Activated naive CD8-positive, alpha-beta T cell treated with anti-CD3 and anti-CD28 coated beads for 36 hours (primary cell): ENCODE measurements at places on chromosomes 4 and X.
A peak's percentile ranks its signal among the peaks of the same experiment; 100 is the strongest.

DNA sequence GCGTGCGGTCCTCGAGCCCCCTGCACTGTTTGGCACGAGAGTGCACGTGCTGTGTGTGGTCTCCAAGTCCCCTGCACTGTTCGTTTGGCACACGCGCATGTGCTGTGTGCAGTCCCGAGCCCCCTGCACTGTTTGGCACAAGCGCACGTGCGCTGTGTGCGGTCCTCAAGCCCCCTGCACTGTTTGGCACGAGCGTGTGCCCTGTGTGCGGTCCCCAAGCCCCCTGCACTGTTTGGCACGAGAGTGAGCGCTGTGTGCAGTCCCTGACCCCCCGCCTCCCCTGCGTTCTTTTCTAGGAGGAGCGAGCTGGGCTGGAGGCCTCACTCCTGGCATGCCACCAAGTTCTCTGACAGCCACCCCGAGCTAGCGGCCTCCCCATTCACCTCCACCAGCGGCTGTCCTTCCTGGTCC lies 76.5 kb upstream of the CLDN34 start:
- DNase-seq, result no peak

DNA sequence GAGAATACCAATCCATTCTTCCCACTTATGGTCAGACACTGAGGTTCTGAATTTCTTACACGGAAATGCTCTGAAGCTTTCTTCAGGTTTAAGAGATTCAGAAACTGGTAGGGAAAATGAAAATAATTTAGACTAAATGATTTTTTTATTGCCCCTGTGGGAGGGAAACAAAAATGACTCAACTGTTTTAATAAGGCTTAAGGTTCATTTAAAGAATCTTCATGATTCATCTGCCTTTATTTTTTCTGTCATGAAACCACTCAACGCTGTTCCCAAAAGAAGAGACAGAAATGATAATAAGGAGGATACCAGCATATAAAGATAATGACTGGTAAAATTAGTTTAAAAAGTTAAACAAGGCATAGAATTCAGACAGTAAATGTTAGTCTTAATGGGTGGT lies 39.3 kb upstream of the FAM47B start:
- DNase-seq, result no peak

DNA sequence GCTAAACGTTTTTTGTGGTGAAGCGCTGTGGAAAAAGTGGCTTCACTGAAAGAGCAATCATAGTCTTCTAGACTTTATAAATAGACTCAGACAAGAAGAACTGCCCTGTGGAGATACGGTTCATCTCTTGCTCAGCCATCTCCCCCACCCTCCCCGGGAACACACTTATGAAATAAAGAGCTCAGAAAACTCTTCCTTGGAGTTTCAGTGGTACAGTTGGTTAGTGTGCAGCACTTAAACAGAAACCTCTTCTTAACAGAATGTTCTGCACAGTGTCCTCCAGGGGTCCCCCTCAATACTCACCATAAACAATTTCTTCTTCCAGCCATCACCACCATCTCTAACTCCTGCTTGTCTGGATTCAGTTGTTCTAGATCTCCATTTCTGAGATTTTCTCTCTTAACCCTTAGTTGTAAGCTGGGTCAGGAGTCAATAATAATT lies 313.0 kb downstream of the ARHGAP10 start:
- DNase-seq, result peak; percentile 12

GRCh38 chrX:9862525-9862924 lies 76.3 kb downstream of the SHROOM2 start:
- DNase-seq, result no peak

DNA sequence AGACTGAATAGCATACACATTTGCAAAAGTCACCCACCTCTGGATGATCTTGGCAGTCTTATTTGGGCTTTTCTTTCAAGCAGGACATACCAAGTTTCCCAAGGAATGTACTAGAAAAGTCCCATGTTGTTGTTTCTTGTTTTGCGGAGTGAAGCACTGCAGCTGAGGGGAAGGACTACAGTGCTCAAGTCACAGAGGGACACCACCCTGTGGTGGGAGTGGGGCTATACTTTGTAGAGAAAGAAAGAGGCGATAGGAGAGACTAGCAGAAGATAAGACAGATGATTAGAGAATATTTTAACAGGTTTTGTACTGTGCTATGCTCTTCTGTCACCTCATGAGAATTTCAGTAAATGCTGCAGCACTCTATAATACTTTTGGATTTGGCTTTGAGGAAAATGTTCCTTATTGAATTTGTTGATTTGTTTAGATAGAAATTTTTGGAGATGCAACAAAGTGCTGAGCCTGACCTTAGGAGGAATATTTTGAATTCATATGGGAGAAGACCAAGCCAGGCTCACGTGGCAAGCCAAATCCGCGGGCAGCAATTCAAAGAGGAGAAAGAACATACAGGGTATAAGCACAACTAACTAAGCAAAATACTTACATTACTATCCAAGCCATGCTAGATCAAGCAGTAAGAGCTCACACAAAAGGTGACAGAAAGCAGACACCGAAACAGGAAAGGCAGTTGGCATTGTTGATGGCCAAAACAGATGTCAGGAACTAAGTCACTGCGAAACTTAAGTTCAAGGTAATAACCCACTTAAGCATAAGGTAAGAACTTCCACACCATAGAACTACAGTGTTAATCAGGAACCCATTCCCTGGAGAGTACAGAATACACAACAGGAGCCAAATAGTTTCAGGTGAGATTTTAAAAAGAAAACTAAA lies 280.3 kb upstream of the INTU start:
- no peak for DNase-seq

GRCh38 chrX:104250470-104250869 lies 4.3 kb downstream of the ESX1 start:
- DNase-seq, result no peak

DNA sequence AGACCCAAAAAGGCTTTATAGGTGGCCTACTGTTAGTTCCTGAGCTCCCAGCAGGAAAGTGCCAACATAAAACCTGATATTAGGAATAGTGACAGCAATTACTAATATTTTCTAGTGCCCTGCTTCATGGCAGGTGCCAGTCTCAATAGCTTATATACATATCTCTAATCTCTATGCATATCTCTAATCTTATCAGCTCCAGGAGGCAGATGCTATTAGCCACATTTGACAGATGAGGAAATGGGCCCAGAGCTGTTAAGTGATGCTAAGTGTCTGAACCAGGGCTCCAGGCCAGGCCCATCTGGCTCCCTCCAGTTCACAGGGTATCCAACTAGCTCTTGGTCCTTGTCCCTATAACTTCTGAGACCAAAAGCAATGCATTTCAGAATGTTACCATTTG lies 142.5 kb downstream of the CHIC2 start:
- DNase-seq, result no peak

- DNase-seq, result no peak
These were observed 42.4 kb downstream of the KIAA0232 start for GRCh38 chr4:6824772-6825402.

GRCh38 chr4:98642991-98643426 lies 15.4 kb downstream of the TSPAN5 start:
- DNase-seq, result no peak

GRCh38 chr4:72446353-72447055 lies 122.5 kb downstream of the ADAMTS3 start:
- DNase-seq, result no peak

DNA sequence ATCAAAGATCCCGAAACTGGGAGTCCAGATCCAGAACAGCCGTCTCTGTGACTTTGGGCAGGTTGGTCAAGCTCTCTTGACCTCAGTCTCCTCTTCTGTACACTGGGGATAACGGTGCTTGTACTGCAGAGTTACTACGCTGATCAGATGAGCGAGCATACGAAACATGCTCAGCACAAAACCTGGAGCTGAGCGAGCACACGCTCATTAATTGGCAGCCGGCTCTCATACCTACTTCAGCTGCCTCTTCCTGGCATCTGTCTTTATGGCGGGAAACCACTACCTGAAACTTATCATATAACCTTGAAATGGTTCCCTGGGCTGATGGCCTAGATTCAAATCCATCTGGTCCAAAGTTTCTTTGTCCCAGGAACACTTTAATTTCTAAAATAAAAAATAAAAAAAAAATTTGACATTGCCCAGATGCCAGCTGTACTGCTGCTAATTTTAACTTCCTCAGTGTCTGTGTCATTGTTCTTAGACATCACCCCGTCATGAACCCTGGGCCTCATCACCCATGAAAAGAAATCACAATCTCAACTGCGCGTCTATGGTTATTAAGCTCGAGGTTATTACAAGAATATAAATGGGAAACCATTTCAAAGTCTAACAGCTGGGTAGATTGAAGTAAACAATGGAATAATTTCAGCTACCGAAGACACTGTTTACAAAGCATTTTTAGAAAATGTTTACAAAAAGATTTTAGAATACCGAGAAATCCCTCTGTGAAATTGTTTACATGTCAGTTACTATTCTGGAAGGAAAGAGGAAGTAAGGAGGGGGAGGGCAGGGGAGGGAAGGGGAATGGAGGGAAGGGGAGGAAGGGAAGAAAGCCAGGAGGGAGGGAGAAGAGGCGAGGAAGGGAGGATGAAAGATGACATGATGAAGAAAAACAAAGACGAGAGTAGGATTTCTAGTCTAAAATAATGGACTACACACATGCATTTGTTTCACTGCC lies 49.0 kb downstream of the CRMP1 start:
- DNase-seq, result no peak

DNA sequence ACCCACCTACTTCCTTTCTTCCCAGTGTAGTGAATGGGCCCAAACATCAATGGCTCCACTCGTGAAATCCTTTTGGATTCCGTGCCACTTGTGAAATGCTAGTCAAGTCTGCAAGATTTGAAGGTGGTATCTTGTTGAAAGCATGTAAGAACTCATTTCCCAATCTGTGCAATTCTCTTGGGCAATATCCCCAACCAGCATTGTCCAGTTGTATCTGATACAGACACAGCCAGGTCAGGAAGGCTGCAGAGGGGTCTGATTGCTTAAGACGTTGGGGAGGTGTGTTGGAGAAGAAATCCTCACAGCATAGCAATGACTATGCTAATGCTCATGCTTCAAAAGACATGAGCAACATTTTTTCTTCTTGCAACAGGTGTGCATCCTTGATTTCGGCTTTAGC lies 164.8 kb downstream of the VEGFC start:
- DNase-seq, result no peak

- no peak for DNase-seq
These were observed 4.0 kb downstream of the POU3F4 start for GRCh38 chrX:83512111-83512510.

DNA sequence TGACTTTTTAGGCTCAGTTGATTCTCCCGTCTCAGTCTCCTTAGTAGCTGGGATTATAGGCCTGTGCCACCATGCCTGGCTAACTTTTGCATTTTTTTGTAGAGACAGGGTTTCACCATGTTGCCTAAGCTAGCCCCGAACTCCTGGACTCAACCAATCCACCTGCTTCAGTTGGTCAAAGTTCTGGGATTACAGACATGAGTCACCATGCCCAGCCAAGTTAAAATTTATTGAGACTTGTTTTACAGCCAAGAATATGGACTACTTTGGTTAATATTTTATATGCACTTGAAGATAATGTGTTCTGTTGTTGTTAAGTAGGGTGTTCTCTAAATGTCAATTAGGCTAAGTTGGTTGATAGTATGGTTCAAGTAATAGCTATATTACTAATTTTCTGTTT lies 58.7 kb downstream of the CYTL1 start:
- no peak for DNase-seq

GRCh38 chrX:12611471-12611870 lies 179.7 kb upstream of the PRPS2 start:
- DNase-seq, result no peak

DNA sequence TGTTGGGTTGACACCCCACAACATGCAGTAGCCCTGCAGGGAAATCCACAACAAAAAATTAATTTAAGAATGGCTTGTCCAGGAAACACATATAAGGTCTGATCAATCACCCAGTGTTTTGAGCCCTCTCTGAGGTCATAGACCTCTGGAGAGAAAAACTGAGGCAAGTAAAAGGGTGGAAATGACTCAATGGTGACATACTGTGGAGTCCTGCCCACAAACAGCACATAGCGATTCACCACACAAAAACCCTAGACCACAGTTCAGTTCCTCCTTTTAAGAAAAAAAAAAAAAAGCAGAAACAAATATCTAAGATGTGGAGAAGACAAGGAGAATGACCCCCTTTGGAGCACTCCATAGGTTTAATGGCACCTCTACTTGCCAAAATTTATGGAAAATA lies 2691.0 kb downstream of the PCDH7 start:
- no peak for DNase-seq

GRCh38 chrX:124018023-124018422 lies 56.5 kb downstream of the STAG2 start:
- no peak for DNase-seq

DNA sequence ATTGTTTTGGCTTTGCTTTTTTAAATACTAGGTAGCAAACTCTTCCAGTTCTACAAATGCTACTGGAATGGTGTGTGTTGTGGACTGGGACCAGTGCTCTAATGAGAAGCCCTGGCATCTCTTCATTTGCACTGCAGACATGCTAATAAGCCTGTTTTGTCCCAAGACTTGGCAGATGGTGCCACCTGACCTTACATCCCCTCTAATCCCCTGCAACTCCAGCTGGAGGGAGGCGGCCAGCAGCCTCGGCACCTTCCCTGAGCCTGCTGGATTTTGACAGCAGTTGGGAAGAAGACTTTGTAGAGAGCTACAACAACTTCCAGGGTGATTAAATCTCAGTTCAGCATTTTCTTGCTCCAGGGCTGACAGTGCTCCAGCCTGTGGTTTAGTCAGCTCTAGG lies 200.0 kb downstream of the DCLK2 start:
- no peak for DNase-seq

GRCh38 chr4:25955705-25956104 lies 41.7 kb downstream of the SMIM20 start:
- no peak for DNase-seq

DNA sequence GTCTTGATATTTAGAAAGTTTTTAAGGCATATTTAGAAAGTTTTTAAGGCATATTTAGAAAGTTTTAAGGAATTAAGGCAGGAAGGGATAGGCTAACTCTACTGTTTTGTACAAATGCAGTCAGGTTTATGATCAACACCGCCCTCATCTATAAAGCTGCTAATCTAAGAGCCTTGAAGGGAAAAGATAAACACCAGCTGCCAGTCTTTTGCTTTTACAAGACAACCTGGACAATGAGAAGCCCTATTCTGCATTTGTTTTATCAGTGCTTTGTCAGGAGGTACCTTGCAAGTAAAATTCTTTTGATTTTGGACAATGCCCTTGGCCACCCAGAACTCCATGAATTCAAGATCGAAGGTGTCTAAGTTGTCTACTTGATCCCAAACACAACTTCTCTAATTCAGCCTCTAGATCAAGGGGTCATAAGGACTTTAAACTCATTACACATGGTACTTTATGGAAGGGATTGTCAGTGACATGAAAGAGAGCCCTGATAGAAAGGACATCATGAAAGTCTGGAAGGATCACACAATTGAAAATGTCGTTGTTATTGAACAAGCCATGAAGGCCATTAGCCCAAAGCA lies 39.8 kb downstream of the IL15 start:
- DNase-seq, result no peak
